GOT3 (cell line): ENCODE measurements at places on chromosomes 2 and 18.
A peak's percentile ranks its signal among the peaks of the same experiment; 100 is the strongest.

GRCh38 chr2:127453013-127453391 lies 34.8 kb downstream of the PROC start:
- no peak for DNase-seq

- DNase-seq = no peak
Observed at GRCh38 chr2:9914384-9915065, 37.0 kb upstream of the GRHL1 start.

DNA sequence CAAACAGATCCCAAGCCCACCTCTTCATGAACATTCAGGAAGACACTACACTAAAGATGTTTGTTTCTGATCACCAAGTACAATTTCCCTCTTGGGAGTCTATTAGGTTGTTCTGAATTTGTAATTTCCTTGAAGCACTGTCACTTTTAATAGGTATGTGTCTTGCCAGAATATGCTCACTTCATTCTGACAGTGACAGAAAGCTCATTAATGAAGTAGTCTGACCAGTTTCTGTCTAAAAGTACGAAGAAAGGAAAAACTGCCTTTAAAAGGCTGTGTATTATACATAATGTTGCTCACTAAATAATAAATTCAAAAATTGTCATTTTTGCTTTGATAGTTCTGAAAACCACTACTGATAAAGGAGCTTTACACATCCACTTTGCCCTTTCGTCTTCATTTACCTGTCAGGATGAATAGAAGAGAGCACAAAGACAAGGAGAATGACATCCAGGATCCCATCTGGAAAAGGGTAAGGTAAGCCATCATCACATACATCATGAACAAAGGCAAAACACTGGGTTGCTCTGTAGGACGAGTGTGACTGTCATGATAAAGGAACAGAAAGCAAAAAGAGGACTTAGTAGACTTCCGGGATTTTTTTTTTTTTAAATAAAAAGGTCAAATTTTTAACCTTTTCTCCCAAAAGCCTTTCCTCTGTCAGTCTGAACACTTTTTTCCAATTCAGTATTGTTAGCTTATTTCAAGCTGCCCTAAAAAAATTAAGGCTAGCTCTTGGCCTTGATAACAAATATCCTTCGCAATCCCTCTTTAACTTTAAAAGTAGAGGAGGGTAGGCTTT lies 103.4 kb downstream of the METTL8 start:
- no peak for DNase-seq

GRCh38 chr2:38294597-38294996 lies 82.5 kb downstream of the ATL2 start:
- DNase-seq = no peak

- DNase-seq = no peak
Observed at GRCh38 chr2:66517772-66518171, 82.8 kb downstream of the MEIS1 start.

- no peak for DNase-seq
Observed at GRCh38 chr2:200702044-200702443, 109.7 kb upstream of the BZW1 start.

- no peak for DNase-seq
Observed at GRCh38 chr2:120465012-120465700, 119.2 kb downstream of the INHBB start.

GRCh38 chr2:236360496-236360895 lies 96.3 kb upstream of the ASB18 start:
- no peak for DNase-seq

DNA sequence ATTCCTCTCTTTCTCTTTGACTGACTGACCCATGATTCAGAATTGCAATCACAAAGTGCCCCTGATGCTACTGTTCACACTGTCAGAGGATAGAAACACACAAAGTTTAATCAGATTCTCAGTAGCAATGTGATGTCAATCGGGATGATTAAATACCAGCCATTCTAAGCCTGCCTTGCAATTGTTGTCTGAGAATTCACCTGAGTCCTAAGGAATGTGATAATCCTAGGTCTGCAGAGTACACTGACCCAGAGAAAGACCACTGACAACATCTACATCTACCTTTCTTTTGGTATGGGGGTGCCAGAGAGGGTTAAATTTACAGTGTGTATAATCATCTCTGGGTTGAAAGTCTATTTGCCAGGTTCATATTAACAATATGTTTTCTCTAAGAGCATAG lies 883.3 kb downstream of the NRXN1 start:
- no peak for DNase-seq

- DNase-seq = no peak
Observed at GRCh38 chr2:115649731-115650130, 1207.3 kb downstream of the DPP10 start.

DNA sequence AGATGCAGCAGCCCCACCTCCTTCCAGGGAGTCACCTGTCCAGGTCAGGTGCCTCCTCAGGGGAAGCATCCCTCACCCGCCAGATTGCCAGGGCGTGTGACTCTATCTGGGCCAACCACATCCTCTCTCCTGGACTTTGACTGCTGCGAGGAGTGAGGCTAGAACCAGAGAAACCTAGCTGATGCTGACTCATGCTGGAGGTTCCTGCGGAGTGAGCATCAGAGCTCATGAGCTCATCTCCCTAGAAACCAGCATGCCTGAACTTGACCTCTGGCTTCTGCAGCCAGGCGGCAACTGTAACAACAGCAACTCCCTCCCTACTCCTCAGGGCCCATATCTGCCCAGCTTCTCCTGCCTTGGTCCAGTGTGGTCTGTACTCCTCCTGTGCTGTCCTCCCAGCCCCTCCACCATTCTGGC lies 28.3 kb upstream of the NT5DC4 start:
- peak; percentile 72 for DNase-seq

DNA sequence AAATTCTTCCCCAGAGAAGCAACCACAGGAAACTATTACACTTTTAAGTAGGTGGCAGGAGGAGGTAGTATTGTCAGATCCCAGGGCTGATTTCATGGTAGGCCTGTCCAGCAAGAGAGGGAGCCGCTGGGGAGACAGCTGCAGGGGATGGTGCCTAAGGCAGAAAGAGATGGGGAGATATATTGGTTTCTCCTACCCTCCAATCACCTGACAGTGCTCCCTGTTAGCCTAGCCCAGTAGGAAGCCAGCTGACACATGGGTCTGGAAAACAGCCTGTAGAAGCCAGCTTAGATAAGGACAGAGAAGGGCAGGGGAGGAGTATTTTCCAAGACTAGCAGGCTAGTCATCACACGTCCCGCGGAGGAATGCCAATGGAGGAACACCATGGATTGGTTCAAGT lies 8.2 kb upstream of the SPOPL start:
- DNase-seq = no peak

GRCh38 chr2:165575044-165575615 lies 105.6 kb downstream of the CSRNP3 start:
- DNase-seq = no peak

DNA sequence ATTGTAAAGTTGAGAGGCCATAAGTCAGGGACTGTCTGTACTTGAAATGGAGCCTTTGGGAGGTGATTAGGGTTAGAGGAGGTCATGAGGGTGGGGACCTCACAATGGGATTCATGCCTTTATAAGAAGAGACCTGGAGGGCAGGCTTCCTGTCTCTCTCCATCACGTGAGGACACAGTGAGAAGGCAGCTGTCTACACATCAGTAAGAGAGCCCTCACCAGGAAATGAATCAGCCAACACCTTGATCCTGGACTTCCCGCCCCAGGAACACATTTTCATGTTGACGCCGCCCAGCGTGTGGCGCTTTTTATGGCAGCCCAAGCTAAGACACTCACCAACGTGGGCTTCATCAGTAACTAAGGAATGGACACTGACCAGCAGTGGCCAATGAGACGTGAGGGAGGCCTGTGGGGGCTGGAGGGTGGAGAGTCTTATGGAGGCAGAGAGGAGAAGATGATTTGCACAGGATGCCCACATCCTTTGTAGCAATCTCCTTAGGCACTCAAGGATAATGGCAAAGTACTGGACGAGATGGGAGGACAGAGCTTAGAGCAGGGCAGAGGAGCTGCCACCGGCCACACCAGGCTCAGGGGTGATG lies 162.7 kb downstream of the EIPR1 start:
- DNase-seq = no peak

DNA sequence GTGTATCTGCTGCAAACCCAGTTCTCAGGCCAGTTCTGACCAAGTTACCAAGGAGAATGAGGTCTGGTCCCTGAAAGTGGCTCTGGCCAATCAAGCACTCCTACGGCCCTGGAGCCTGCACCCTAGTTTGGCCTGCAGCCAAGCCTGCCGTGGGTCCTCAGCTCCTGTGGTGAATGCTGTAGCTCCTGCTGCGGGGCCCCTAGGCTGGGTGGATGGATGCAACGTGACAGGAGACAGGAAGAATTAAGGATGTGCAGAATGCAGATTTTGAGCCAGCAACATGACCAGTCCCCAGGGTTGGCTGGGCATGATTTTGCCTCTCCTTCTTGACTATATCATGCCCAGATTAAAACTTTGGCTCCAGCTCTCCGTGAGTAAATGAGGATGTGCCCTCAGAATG lies 97.2 kb downstream of the SMAD7 start:
- DNase-seq = no peak

- no peak for DNase-seq
Observed at GRCh38 chr2:220315098-220315823, 687.8 kb downstream of the SLC4A3 start.

DNA sequence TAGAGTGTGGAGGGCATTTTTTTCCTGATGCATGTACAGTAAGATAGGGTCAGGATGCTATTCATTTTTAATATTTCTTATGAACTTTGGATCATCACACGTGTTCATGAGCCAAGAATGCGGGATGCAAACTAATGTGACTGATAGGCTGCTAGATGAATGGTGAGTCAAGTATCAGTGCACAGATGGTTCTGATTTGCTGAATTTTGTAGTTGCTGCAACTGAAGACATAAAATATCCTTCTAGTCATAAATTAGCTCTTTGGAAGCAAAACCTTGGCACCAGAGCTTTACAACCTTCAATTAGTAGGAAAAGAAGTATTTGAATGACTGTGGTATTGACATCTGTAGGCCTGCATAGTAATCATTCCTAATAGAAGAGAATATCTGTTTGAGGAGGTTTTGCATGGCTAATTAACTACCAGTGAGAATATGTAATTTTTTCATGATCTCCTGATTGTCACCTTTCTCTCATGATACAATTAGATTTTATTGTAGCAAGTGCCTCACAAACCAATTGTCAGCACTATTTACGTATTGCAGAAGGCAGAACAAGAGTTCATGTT lies 94.0 kb downstream of the VRK2 start:
- no peak for DNase-seq

GRCh38 chr2:223970343-223971128 lies 13.3 kb downstream of the MRPL44 start:
- no peak for DNase-seq

DNA sequence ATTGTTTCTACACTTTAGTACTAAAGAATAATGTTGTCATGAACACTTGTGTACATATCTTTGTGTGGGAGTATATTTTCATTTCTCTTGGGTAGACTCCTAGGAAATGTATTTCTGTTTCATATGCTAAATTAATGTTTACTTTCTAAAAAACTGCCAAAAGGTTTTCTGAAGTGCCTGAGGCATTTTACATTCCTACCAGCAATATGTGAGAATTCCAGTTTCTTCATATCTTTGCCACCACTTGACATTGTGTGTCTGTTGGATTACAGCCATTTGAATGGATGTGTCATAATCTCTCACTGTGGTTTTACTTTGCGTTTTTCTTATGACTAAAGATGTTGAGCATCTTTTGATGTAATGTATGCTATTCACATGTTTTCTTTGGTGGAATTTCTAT lies 428.2 kb upstream of the KCNH7 start:
- no peak for DNase-seq

DNA sequence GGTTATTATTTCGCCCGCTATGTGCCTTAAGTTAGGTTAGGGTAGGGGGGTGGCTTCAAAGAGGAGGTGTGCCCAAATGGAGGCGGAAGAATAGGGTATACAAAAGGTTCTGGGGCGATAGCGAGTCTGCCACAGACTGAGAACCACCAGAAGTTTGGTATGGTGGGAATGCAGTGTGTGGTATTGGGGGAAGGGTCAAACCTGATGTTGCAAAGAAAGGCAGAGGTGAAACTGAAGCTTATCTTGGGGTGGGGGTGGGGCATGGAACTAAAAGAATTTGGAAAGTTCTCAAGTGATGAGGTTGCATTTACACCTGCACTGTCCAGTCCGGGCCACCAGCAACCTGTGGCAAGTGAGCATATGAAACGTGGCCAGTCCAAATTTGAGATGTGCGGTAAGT lies 11.8 kb upstream of the CCBE1 start:
- DNase-seq = no peak

- DNase-seq = no peak
Observed at GRCh38 chr2:170467568-170468422, 247.3 kb upstream of the SP5 start.

GRCh38 chr2:179106342-179106675 lies 56.4 kb upstream of the CCDC141 start:
- no peak for DNase-seq

GRCh38 chr2:29615183-29615582 lies 306.2 kb downstream of the ALK start:
- no peak for DNase-seq

DNA sequence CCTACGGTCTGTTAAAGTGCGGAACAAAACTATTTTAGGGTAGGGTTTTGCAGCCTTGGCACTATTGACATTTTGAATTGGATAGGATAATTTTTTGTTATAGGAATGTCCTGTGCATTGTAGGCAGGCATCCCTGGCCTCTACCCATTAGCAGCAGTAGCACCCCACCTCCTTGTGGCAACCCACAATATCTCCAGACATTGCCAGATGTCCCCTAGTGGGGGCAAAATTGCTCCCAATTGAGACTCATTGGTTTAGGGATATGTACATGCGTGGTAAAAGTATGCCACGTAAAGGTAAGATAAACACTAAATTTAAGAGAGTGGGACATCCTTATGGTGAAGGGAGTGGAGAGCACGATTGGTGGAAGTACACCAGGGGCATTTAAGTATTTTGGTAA lies 4.6 kb downstream of the MIB1 start:
- DNase-seq = no peak

- no peak for DNase-seq
Observed at GRCh38 chr2:24877646-24878045, 42.4 kb downstream of the ADCY3 start.

GRCh38 chr18:63379639-63379962 lies 12.6 kb upstream of the KDSR start:
- no peak for DNase-seq

DNA sequence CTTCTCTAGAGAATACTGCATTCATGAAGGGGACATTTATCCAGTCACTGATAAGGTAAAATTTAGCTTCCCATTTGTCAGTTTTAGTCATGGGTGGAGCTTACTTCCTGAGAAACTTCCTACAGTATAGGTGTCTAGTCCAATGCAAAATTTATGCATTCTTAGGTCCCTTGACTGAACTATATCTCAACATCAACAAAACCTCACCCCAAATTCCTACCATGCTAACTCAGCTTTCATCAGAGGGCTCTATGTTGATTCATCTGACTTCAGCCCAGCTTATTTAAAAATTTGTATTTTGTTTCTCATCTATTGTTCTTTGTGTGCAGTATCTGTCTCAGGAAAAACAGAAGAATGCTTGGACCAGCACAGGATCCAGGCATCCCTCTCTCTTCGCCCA lies 296.4 kb upstream of the ACVR2A start:
- no peak for DNase-seq
